ENCODE measurements at places on chromosomes 3 and 15. TPM values are rescaled to one million over a fixed set of nuclear protein-coding genes. Genes with fewer than 3 reads are reported as not detected.

The NEK10 gene
- total RNA-seq = 0.30 TPM

The TBC1D2B gene
- total RNA-seq = 24.8 TPM

The HESX1 gene
- 0.94 TPM for total RNA-seq

The LINGO1 gene
- total RNA-seq = under 0.01 TPM

The USP19 gene
- 29.2 TPM for total RNA-seq

The RNU5B-1 gene
- total RNA-seq = not detected

The MST1R gene
- 1.7 TPM for total RNA-seq

The NR1I2 gene
- total RNA-seq = 0.05 TPM

The WNT5A gene
- total RNA-seq = 0.93 TPM

The GP9 gene
- total RNA-seq = 0.53 TPM

All from mammary microvascular endothelial cell (primary cell).